Cardiac muscle cell (in vitro differentiated cells and primary cell): ENCODE measurements at places on chromosomes 3 and 15. TPM values are rescaled to one million over a fixed set of nuclear protein-coding genes. Genes with fewer than 3 reads are reported as not detected.

- H3K4me1 ChIP-seq = peaks cover 14% of the 10 kb centered on the region
- no peaks in the 10 kb centered on the region for H3K36me3 ChIP-seq
- no peak overlapping the region for H3K27ac ChIP-seq
Observed at GRCh38 chr3:42680806-42681205, 4.5 kb upstream of the KLHL40 start.

- DNase-seq = no peak
- no peaks in the 10 kb centered on the region for H3K36me3 ChIP-seq
- H3K27ac ChIP-seq = peak overlapping the region; percentile 9
- peaks cover 11% of the 10 kb centered on the region for H3K4me1 ChIP-seq
Observed at GRCh38 chr3:69926385-69926784, 73.1 kb upstream of the SAMMSON start.

DNA sequence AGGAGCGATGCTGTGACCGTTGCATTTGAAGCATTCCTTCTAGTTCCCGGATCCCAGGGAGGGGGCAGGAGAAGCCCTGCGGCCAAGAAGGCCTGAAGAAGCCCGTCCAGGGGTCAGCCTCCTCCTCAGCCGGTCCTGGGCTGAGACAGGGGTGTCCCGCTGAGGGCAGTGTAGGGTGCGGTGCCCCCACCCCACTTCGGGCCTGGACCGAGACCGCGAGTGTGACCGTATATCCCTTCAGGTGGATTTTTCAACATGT is 2.8 kb downstream of the OCA2 start:
- H3K4me3 ChIP-seq = peak overlapping the region; percentile 30
- H3K27me3 ChIP-seq = peaks cover 87% of the 10 kb centered on the region
- no peak overlapping the region for H3K27ac ChIP-seq

DNA sequence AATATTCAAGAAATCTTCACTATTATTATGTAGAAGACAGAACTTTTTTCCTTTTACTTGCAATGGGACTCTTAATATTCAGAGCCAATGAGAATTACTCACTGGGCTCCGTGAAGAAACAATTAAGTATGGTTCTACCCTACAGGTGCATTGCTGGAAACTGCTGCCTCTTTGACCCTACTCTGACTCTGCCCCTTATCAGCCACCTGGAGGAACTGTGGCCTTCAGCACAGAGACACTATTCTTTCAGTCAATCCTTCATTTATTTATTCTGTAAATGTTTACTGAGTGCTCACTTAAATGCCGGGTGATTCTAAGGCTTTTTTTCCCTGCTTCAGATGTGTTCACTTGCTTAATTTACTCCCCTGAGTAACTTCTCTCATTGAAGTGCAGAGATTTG is 163.2 kb downstream of the SYNPR start:
- no peak for DNase-seq
- no peak overlapping the region for H3K27ac ChIP-seq
- H3K36me3 ChIP-seq = no peaks in the 10 kb centered on the region
- peaks cover 7% of the 10 kb centered on the region for H3K4me1 ChIP-seq

GRCh38 chr3:172012775-172013174 is 26.6 kb upstream of the FNDC3B start:
- no peak for DNase-seq
- no peak overlapping the region for H3K4me3 ChIP-seq
- H3K4me1 ChIP-seq = no peaks in the 10 kb centered on the region
- H3K27me3 ChIP-seq = no peaks in the 10 kb centered on the region

- H3K27ac ChIP-seq = no peak overlapping the region
- no peak for DNase-seq
Observed at GRCh38 chr15:97747342-97747741, 213.2 kb upstream of the ARRDC4 start.

GRCh38 chr3:182138393-182138792 is 426.7 kb downstream of the SOX2 start:
- DNase-seq = no peak
- H3K27me3 ChIP-seq = no peaks in the 10 kb centered on the region
- H3K36me3 ChIP-seq = no peaks in the 10 kb centered on the region

DNA sequence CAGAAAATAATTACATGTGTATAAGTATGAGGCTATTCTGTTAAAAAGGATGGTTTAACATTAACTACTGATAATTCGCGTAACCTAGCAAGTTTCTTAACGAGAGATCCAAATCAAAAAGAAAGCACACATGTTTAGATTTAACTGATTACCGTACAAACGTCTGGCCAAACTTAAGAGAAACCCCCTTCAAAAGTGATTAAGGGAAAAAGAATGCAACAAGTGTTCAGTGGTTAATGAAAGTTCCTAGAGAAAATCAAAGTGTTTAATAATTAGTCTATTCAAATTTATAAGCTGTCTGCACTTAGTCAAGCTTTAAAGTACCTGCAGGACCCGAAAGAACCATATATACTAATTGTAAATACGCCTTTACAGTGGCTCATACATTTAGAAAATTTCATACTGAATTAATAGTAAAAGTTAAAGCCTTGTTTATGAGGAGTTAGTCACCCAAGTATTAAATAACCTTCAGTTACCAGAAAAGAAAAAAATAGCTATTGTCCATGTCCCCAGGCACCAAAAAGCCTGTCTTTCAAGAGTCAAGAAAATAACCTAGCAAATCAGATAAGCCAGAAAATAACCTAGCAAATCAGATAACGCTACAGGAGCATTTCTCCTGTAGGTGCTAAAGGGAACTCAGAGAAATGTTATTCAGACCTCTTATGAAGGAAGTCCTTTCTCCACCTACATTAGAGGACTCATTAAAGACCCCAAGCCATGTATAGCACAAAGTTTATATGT is 34.6 kb downstream of the ZNF589 start:
- DNase-seq = no peak
- H3K4me3 ChIP-seq = no peak overlapping the region
- no peak overlapping the region for H3K27ac ChIP-seq
- no peaks in the 10 kb centered on the region for H3K36me3 ChIP-seq
- H3K27me3 ChIP-seq = no peaks in the 10 kb centered on the region

DNA sequence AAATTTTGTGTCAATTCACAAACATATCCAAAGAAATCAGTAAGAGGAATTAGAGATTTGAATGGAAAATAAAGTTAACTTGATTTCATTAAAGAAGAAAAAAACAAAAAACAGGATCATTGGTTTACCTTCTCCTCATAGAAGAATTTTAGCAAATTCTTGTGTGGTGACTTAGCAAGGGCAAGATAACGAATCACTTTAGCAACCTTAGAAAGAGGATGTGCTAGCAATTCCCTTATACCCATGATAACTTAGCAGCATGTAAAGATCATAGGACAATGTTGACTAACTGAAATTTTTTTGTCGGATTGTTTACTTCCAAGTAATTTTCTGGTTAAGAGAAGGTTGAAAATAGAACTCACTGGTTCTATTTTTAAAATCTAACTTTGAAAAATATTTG is 609.3 kb downstream of the GBE1 start:
- H3K36me3 ChIP-seq = no peaks in the 10 kb centered on the region
- no peaks in the 10 kb centered on the region for H3K4me1 ChIP-seq
- H3K4me3 ChIP-seq = no peak overlapping the region
- no peaks in the 10 kb centered on the region for H3K27me3 ChIP-seq
- no peak overlapping the region for H3K27ac ChIP-seq

DNA sequence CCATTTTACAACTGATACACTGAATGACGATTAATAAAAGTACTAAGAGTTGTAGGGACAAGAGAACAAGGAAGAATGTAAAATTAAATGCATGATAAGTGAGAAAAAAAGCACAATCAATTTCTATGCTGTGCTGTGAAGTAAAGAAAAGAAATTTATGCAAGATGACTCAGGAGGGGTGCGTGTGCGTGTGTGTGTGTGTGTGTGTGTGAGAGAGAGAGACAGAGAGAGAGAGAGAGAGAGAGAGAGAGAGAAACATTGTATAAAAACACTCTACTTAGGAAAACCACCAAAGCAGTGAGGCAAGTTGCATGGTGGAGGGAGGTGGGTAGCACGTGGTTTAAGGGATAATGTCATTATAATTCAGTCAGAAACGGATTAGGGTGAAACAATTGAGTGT is 580.8 kb upstream of the ALCAM start:
- no peak for DNase-seq
- no peaks in the 10 kb centered on the region for H3K36me3 ChIP-seq
- no peaks in the 10 kb centered on the region for H3K27me3 ChIP-seq
- H3K4me1 ChIP-seq = no peaks in the 10 kb centered on the region
- H3K4me3 ChIP-seq = no peak overlapping the region

DNA sequence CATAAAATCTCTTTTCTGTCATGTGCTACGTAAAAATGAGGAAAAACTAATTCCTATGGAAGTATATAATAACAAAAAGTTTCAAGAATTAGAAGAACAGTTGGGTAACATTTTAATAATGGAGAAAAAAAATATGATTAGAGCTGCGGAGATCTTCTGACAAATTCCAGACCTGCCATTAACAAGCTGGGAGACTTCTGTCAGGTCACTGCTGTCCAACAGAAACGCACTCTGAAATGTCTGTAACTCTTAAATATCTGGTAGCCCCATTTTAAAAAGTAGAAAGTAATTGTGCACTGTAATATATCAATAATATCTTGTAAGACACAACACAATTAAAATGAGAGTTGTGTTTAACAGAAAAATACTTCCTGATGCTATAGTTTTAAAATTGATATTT is 15.7 kb downstream of the GOLIM4 start:
- no peak for DNase-seq
- no peaks in the 10 kb centered on the region for H3K36me3 ChIP-seq
- H3K27me3 ChIP-seq = no peaks in the 10 kb centered on the region
- H3K4me3 ChIP-seq = no peak overlapping the region
- peaks cover 34% of the 10 kb centered on the region for H3K4me1 ChIP-seq

DNA sequence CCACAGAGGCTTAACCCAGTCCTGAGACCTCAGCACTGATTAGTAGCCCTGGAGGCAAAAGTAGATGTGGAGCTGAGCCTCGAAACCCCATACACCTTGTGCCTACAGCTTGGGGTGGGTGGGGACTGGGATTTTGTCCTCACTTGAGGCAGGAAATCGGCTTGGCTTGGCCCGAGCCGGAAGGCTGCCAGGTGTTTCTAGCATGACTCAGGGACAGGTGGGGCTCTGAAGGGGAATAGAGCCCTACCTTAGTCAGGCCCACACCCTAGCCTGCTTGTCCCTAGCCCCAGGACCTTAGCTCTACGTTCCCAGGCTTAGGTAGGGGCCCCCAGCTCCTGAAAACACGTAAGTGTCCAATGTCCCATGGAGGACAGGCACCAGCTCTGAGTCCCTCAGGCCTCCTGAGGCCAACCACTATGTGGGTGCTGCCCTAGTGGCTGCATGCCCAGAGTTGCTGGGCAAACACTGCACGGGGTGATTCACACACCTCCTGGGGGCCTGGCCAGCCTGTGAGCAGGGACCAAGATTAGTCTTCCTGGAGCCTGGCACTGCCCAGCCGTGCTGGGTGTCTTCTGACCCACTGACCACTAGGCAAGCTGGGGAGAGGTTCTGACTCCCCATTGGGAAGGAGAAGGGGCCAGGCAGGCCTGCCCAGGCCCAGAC is 3.1 kb downstream of the MST1R start:
- no peaks in the 10 kb centered on the region for H3K4me1 ChIP-seq
- H3K27ac ChIP-seq = no peak overlapping the region
- DNase-seq = no peak

DNA sequence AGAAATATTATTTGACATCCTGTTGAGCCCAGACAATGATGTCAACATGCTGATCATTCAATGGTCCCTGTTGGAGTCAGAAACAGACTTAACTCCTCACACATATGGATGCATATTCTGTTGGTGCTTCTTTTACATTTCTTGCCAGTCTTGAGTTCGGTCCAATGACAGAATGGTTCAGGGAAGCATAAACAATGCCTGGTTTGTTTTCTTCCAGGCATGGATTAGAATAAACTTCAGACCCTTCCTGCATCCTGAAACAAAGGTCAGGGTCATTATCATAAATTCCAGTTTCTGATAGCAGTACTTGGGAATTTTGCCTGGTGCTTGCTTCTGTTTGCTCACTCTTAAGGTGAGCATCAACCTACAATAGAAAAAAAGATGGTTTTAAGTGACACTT is 33.3 kb downstream of the BTLA start:
- H3K27me3 ChIP-seq = no peaks in the 10 kb centered on the region
- DNase-seq = no peak
- no peak overlapping the region for H3K27ac ChIP-seq
- no peaks in the 10 kb centered on the region for H3K36me3 ChIP-seq
- H3K4me3 ChIP-seq = no peak overlapping the region
- no peaks in the 10 kb centered on the region for H3K4me1 ChIP-seq

GRCh38 chr3:13114811-13115575 is 41.8 kb upstream of the IQSEC1 start:
- no peaks in the 10 kb centered on the region for H3K36me3 ChIP-seq
- no peaks in the 10 kb centered on the region for H3K27me3 ChIP-seq
- H3K4me1 ChIP-seq = no peaks in the 10 kb centered on the region
- no peak for DNase-seq
- H3K4me3 ChIP-seq = no peak overlapping the region

DNA sequence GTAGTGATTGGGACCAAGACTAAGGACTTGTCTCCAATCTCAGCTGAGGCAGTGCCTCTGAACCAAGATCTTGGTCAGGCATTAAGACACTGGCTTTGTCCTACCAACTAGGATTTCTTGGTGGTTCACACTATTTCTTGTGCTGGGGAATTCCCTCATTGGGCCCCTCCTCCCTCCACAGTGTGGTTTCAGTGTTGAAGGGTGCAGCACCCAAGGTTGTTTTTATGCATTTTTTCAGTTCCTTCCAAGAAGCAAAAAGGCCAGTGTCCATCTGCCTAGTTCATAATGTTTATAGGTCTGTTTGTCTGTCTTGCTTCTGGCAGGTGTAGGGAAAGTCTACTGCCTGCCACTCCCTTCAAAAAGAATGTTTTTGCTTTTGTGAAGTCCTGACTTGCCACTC is 10.6 kb upstream of the ITPKA start:
- no peak overlapping the region for H3K4me3 ChIP-seq
- no peak for DNase-seq
- H3K27me3 ChIP-seq = no peaks in the 10 kb centered on the region

The BNC1 gene
- total RNA-seq = 4.5 and 4.7 TPM in 2 replicates

The RBP2 gene
- not detected in 2 replicates for total RNA-seq

The CSTA gene
- total RNA-seq = not detected in 2 replicates

The ZNF385D gene
- 0.74 and 1.3 TPM in 2 replicates for total RNA-seq

The CHST13 gene
- total RNA-seq = 0.67 and 0.89 TPM in 2 replicates

The GFM1 gene
- total RNA-seq = 39.8 and 47.5 TPM in 2 replicates

The FAM43A gene
- total RNA-seq = 11.9 and 18.3 TPM in 2 replicates

The ZDHHC23 gene
- total RNA-seq = 8.7 and 9.1 TPM in 2 replicates
